ENCODE measurements at places on chromosomes 1 and 21. TPM values are rescaled to one million over a fixed set of nuclear protein-coding genes. Genes with fewer than 3 reads are reported as not detected.

The SLC44A3 gene
- 6.7 TPM for total RNA-seq

The ZNF697 gene
- 10.8 TPM for total RNA-seq

The OVAAL gene
- not detected for total RNA-seq

The MARK1 gene
- 16.0 TPM for total RNA-seq

The SLC45A1 gene
- total RNA-seq = 2.9 TPM

Measured in thyroid gland (tissue), 4 donors.